Amygdala (tissue), 56 donors: ENCODE measurements at places on chromosomes 2 and 18.

- DNase-seq: no peak
These were observed 62.4 kb downstream of the MRPS9 start for GRCh38 chr2:105100046-105100840.

GRCh38 chr2:186575302-186575701 is 14.6 kb upstream of the ITGAV start:
- DNase-seq: no peak

DNA sequence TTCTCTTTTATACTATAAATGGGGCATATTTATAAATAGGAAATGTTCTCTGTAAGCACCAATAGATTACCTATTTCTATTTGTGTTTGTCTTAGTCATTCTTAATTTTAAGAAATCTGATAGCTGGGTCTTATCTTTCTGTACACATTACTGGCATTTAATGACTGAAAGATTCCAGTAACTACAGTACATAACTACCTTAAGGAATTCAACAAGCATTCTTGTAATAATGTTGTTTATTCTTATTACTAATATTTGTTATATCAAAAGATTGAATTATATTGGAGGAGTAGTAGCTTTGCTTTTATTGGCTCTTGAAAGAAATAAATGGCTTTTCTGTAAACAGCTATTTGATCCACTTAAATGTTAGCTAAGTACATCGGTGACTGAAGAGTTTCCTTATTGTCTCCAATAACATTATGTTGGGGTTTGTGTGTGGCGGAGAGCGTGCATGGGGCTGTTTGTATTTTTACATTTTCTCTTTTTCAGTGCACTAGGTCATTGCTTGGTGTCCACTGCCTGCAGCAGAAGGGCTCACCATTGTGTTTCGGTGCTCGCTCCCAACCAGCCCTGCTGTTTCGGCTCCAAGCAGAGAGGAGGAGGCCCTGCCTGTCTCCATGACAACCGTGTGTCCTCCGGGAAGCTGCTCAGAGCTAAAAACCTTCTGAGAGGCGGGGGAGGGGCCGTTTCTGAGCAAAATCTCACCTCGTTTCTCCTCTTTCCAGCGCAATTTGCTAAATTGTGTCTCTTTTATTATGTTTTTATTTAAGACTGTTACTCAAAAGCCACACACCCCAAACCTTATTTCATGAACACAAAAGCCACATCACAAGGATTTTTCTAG is 112.5 kb upstream of the SLC38A11 start:
- peak; percentile 43 for DNase-seq

DNA sequence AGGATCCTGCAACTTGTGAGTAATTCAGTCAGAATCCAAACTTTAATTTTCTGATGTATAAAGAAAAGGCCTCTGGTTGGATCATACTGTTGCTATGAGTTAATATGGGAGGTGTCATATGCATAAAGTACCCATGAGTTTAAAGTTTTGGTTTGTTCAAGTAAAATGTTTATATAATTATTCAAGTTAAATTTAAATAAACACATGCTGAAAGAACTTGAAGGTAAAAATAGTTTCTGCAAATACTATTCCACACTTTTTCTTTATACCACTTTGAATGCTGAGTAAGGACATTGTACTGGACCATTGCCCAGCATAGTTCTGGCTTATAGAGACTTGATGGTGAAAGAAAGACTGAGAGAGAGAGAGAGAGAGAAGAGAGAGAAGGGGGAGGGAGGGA is 30.7 kb downstream of the PKP4 start:
- no peak for DNase-seq

DNA sequence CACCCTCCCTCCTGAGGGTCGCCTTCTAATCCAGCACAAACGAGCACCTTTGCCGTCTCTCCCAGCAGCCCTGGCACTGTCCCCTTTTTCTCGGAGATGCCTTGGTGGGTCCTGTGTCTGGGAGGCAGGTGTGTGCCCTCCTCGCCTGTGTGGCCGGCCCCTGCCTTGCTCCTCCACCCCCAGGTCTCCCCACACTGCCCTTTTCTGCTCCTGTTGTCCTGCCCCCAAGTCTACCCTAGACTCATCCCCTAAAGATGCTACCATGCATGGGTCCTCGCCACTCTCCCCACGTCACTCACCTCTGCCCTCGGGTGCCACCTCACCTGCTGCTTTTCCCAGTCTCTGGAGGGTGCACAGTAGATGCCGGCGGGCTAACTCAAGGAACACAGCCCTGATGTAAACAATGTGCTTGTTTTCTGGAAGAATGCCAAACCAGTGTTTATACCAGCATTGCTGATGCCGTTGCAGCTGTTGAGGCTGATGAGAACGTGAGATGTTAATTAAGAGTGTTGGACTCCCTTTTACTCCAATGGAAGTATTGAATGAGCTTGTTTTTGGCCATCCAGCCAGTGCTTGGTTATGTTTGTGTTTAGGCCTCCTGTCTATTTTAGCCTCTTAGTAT is 223.1 kb downstream of the AGAP1 start:
- DNase-seq: peak; percentile 15

- DNase-seq: no peak
These were observed 87.6 kb downstream of the NRP2 start for GRCh38 chr2:205769879-205770278.

- no peak for DNase-seq
These were observed 71.5 kb downstream of the OSBPL6 start for GRCh38 chr2:178265851-178266250.

- DNase-seq: no peak
These were observed 13.8 kb upstream of the ZFP36L2 start for GRCh38 chr2:43239981-43240765.

- DNase-seq: no peak
These were observed 38.4 kb downstream of the PKP4 start for GRCh38 chr2:158495175-158495574.

- DNase-seq: no peak
These were observed 79.6 kb upstream of the GCFC2 start for GRCh38 chr2:75790121-75790813.

- no peak for DNase-seq
These were observed 633.5 kb downstream of the KCNJ3 start for GRCh38 chr2:155332016-155332415.

DNA sequence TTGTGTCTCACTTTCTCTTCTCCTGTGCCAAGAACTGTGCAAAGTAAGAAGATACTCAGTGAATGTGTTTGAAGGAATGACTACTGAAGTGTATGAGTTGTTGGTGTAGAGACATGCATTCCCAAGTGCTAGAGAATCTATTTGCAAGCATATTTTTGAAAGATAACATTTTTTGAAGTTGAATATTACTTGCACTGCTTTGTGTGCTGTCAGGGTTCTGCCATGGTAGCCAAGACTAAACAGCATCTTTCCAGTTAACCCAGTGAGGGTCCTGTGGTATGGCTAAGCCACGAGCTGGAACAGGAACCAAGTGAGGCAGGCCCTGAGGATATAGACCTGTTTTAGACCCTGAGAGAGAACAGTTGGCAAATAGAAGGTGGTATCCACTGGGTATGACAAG is 35.2 kb upstream of the EFEMP1 start:
- no peak for DNase-seq

DNA sequence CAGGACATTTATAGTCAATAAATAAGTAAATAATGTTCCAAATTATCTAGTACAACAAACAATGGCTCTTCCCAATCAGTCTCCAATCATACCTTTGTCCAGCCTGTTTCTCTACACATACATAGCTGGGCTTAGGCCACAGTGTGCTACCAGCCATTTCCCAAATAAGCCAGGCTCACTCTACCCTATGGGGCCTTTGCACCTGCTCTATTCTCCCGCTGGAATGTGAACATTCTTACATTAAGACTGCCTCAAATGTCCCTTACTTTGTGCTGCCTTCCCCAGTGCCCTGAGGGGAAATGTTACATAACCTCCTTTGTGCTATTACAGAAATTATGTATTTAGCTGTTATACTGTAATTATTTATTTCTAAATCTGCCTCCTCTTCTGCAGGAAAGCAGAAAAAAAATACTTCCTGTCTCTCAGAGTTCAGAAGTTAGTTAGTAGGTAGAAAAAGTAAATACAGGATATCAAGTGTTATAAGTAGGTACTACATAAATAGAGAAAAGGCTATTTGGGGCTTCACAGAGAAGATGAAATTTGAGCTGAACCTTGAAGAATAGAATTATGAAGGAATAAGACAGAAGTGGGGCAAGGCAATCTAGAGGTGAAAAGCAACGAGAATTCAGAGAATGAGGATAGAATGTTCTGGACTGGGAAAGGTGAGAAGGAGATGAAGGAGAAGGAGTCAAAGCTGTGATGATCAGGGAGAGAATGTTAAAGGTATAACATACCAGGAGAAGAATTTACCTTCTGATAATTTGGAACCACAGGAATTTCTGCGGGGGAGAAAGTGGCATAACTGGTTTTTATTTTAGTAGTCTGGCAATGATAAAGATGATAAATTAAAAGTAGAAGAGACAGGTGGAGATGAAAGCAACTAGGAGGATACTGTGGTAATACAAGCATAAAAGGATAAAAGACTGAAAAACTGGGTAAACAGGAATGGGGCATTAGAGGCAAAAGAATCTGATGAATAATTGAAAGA is 37.0 kb downstream of the ROCK1 start:
- no peak for DNase-seq

DNA sequence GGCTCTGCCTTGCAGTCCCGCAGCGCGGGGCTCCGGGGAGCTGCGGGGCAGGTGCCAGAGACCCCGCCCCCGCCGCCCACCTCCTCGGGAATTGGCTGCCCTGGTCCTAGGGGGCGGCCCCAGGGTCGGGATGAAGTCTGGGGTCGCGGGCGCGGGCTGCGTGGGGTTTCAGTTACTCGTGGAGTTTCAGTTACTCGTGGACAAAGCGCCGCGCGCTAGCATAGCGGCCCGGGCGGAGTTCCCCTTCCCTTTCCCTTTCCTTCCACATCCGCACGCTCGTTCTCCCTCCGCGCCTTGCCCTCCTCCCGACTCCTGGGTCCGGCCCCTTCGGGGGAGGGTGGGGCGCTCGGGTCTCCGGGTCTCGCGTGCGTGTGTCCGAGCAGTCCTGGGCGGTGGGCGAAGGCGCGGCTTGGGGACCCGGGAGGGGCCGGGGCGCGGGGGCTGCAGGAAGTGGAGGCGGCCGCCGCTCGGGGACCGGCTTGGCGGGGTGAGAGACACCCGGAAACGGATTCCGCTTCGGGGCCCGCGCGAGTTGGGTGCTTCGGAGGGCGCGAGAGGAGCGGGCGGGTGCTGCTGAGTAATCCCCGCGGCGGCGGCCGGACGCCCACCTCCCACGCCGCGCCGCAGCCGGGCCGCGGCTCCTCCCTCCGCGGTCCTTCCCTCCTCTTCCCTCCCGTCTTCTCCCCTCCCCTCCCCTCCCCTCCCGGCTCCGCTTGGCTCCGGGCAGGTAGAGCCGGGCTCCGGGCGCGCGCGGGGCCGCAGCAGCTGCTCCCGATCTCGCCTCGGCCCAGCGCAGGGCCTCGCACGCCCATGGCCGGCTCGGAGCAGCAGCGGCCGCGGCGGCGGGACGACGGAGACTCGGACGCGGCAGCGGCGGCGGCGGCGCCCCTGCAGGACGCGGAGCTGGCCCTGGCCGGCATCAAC is at the start of gene TTC39C:
TTC39C (plus strand) TSS at position 693 of the 924 bp plus-strand sequence; CDS start at position 811, 118 bp downstream.
- peak; percentile 49 for DNase-seq

- DNase-seq: no peak
These were observed 35.1 kb downstream of the DCAF17 start for GRCh38 chr2:171469176-171469575.

- no peak for DNase-seq
These were observed 8.0 kb upstream of the CDK15 start for GRCh38 chr2:201798252-201798913.

DNA sequence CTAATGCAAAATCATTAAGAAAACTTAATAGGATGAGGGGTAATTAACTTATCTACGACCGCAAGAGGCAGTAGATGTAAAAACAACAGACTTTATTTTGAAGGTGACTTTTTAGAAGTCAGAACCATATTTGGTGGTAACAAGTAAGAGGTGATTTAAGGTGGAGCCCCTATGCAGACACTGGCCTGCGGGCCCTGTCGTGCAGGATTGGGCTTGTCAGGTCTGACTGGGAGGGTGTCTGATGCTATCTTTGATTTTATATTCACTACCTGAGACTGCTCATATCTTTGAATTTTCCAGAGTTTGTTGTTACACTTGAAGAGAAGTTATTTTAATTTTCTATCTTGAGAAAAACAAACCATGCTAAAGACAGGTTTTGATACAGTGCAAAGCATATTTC is 29.1 kb upstream of the SCLY start:
- no peak for DNase-seq

GRCh38 chr18:56770097-56770496 is 118.9 kb downstream of the WDR7 start:
- DNase-seq: no peak

- DNase-seq: no peak
These were observed 105.3 kb upstream of the FOSL2 start for GRCh38 chr2:28287256-28287915.

DNA sequence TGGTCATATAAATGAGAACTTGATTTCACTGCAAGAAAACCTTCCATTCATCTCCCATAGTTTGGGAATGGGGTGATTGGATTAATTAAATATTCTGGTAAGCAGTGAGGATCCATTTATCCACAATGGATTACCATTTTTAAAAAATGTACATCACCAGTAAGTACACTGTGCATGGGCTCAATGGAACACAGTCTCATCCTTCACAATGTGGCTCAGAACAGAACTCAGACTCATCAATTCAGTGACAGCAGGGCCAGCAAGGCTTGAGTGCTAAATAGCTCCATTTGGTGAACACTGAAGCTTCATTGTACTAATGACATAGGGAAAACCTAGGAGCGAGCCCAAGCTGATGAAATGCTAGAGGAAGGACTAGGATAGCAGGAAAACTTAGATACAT is 223.8 kb downstream of the CMPK2 start:
- DNase-seq: no peak

GRCh38 chr2:61718965-61719364 is 134.9 kb downstream of the FAM161A start:
- no peak for DNase-seq

DNA sequence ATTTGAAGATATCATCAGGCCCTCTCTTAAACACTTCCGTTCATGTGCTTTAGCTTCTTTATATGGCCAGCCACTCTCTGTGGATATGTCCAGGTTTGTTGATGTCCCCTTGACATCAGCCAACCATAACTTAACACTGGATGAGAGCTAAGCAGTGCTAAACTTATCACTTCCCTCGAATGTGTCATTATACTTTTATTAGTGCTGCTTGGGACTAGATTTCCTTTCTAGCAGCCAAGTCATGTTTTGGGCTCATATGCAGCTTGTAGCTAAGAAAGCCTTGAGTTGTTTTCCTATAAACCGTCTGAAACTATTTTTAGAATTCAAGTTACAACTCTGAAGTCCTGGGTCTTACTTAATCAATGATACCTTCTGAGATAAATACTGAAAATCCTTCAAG is 144.8 kb upstream of the TNP1 start:
- no peak for DNase-seq

GRCh38 chr18:10284540-10285282 is 169.7 kb upstream of the APCDD1 start:
- DNase-seq: no peak

- DNase-seq: no peak
These were observed 27.8 kb upstream of the SLC9A2 start for GRCh38 chr2:102591491-102592045.

GRCh38 chr18:24080861-24081260 is 58.0 kb upstream of the CABYR start:
- no peak for DNase-seq

DNA sequence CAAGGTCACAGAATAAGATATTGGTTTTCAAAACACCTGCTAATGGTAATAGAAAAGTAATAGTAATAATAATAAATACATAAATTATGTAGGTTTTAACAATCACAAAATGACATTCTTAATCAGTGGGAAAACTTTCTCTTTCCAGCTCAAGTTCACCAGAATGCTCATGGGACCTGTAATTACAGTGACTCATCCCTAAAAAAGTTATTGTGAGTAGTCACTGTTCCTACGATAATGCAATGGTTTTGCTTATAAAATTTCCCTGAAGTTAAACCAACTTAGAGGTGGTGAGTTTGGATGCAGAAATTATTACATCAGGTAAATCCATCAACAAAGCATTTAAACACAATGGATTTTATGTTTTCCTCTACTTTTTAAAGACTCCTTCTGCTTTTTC is 502.3 kb downstream of the PID1 start:
- DNase-seq: no peak
